ENCODE measurements at places on chromosomes 16 and 17. TPM values are rescaled to one million over a fixed set of nuclear protein-coding genes. Genes with fewer than 3 reads are reported as not detected.

DNA sequence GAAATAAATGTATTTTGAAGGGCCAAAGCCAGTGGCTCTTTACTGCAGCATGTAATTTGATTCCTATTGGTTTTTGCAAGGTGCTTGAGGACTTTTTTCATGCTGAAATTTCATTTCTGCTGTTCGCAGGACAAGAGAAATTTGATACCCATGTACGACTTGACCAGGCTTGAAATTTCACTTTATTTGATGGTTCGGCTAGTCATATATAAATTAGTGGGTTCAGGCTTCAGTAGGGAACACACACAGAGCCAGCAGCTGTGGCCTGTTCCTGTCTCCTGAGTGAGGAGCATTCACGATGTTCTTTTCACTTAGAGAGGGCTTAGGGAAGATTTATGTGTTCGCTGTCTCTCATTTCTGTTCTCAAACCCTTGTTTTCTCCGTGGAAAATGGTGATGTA is 258.4 kb upstream of the CACNG5 start:
- no peak for DNase-seq
- no peaks in the 10 kb centered on the region for H3K27me3 ChIP-seq
- H3K36me3 ChIP-seq: no peaks in the 10 kb centered on the region
- H3K4me3 ChIP-seq: no peak overlapping the region
- peaks cover 17% of the 10 kb centered on the region for H3K4me1 ChIP-seq

DNA sequence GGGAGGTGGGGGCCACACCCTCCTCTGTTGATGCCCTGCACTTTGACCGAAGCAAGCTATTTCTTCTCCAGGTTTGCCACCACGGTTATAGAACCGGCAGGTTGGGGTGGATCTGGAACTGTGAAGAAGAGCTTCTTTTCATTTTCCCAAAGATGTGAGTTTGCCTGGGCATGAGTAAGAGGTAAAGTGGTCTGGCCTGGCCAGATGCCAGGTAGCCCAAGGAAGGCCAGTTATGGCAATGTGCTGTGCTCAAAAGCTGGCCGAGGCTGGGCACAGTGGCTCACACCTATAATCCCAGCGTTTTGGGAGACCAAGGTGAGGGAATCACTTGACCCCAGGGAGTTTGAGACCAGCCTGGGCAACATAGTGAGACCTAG is 18.7 kb downstream of the ATP6V0D1 start:
- no peaks in the 10 kb centered on the region for H3K36me3 ChIP-seq
- no peaks in the 10 kb centered on the region for H3K27me3 ChIP-seq

TP53TG3F gene
- total RNA-seq: not detected

PRSS22 gene
- not detected for total RNA-seq

DNA sequence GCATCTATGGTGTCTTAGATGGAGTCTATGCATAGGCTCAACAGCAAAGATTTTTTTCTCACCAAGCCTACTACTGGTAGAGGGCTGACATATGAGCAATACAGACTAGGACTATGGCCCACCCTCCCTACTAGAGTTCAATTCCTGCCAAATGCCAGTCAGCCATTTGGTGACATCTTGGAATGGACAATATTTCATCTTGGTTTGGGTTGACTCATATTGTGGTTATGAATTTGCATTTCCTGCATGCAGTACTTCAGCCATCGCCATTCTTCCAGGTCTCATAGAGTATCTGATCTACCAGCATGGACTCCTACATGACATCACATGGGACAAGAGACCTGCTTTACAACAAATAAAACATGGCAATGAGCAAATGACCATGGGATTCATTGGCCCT is 778.1 kb upstream of the SOX9 start:
- H3K36me3 ChIP-seq: no peaks in the 10 kb centered on the region
- H3K27me3 ChIP-seq: no peaks in the 10 kb centered on the region
- no peak overlapping the region for H3K27ac ChIP-seq
- DNase-seq: no peak
- no peak overlapping the region for H3K4me3 ChIP-seq

DNA sequence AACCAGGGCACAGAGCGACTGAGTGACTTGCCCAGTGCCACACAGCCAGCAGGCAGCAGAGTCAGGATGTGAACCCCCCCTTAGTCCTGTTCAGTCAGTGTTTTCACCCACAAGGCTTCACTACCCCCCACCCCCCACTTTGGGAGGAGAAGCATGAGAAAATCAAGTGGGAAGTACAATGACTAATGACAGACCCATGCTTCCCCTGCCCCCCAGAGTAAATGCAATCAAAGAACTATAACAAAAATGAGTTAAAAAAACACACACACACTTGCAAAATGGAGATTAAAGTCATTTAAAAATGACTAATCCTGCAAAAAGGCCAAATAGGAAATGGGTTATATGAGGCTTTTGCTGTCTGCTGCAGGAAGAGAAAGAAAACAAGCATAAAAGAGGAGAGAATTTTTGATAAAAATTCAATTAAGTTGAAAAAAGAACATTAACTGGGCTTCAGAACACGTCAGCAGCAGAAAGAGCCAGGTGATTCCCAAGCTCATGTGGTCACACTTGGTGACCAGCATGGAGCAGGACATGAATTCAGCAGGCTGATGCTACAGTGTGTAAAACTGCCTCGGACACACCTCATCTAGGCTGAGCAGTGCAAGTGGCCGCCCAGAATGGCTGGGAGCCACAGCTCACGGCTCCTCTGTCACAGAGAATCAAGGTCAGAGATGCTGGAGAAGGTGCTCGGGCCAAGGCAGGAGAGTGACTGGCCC is 212.3 kb downstream of the ZNF423 start:
- DNase-seq: peak; percentile 97
- peaks cover 55% of the 10 kb centered on the region for H3K4me1 ChIP-seq
- no peaks in the 10 kb centered on the region for H3K36me3 ChIP-seq
- peak overlapping the region; percentile 46 for H3K4me3 ChIP-seq
- no peaks in the 10 kb centered on the region for H3K27me3 ChIP-seq

CNEP1R1 gene
- total RNA-seq: 27.1 TPM

CACNG5 gene
- not detected for total RNA-seq

DNA sequence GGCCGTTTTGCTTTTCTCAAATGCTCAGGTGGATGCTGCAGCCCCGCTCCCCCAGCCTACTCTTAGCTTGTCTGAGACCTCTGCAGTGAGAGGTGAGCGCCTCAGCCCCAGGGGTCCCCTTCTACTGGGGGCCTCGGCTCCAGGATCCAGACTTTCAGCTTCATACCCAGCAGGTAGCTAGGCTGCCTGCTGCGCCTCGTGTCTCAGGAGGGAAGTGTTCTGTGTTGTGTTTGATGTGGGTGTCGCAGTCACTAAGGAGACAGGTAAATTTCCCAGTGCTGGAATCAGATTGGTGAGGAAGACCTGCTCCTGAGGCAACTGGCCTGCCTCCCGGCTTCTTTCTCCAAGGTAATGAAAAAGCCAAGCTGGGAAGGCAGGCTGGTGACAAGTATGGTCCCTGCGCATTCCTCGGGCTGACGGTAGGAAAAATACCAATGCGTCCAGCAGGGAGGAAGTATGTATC is 604.0 kb upstream of the SALL1 start:
- H3K4me3 ChIP-seq: no peak overlapping the region
- no peak for DNase-seq
- H3K36me3 ChIP-seq: no peaks in the 10 kb centered on the region

TMEM204 gene
- total RNA-seq: 8.3 TPM

ZNF750 gene
- not detected for total RNA-seq

GRCh38 chr17:35666070-35666469 is 65.4 kb upstream of the RASL10B start:
- DNase-seq: no peak
- peaks cover 8% of the 10 kb centered on the region for H3K4me1 ChIP-seq
- peaks cover 4% of the 10 kb centered on the region for H3K36me3 ChIP-seq

BRICD5 gene
- total RNA-seq: 1.5 TPM

GRCh38 chr16:50304467-50305440 is 38.4 kb downstream of the ADCY7 start:
- H3K4me3 ChIP-seq: no peak overlapping the region
- peaks cover 49% of the 10 kb centered on the region for H3K4me1 ChIP-seq
- no peaks in the 10 kb centered on the region for H3K27me3 ChIP-seq
- peak overlapping the region; percentile 96 for H3K27ac ChIP-seq
- peaks cover 20% of the 10 kb centered on the region for H3K36me3 ChIP-seq

All from osteoblast (primary cell).